ENCODE measurements at places on chromosomes 6 and 20. TPM values are rescaled to one million over a fixed set of nuclear protein-coding genes. Genes with fewer than 3 reads are reported as not detected.

Gene CST2
- total RNA-seq, result not detected

Gene TRDN
- not detected for total RNA-seq

Gene KCNG1
- total RNA-seq, result 5.7 TPM

Gene C20orf144
- total RNA-seq, result 1.1 TPM

DNA sequence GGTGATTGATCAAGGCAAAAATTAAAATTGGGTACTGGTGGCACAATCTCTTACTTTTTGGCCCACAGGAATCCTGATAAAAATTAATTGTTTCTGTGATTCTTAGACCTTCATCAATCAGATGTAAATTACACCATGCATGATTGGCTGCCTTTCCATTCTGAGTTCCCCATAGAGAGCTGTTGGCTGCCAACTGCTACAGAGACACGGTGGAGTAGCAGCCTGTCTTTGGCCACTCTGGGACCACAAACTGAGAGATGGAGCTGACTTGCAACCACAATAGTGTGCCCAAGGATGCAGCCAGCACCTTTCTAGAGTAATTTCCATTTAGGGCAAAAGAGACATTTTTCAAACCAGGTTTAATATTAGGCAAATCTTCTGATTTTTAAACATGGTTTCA lies 274.3 kb upstream of the MMS22L start:
- ATAC-seq, result no peak
